ENCODE measurements at places on chromosomes 6 and 20. TPM values are rescaled to one million over a fixed set of nuclear protein-coding genes. Genes with fewer than 3 reads are reported as not detected.

Gene MLN
- not detected for total RNA-seq

Gene DEFB124
- not detected for total RNA-seq

DNA sequence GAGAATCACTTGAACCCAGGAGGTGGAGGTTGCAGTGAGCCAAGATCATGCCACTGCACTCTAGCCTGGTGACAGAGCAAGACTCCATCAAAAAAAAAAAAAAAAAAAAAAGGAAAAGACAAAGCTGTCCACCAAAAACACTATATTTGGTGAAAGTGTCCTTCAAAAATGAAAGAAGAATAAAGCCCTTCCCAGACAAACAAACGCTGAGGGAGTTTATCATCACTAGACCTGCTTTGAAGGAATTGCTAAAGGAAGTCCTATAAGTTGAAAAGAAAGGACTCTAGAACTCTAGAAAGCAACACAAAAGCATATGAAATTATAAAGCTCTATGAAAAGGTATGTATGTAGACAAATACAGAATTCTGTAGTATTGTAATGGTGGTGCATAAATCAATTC lies 98.8 kb downstream of the SEL1L2 start:
- no peak for DNase-seq

DNA sequence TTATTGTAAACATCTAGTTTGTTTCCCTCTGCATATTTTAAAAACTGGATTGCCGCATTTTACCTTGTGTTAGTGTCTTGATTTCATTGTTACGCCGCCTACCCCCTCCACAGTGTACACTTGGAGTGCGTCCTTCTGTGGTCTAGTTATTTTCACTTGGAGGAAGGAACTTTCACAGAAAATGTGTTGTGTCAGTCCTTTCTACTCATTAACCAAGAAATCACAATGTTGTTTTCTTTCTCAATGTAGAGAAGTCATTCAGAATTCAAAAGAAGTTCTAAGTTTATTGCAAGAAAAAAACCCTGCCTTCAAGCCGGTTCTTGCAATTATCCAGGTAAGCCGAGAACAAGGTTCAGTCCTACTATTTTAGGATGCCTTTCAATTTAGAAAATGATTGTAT lies 10.3 kb downstream of the MTHFD1L start:
- no peak for DNase-seq
